ENCODE measurements at places on chromosomes 12 and 14.

GRCh38 chr12:24496755-24497154 is 452.1 kb downstream of the BCAT1 start:
- DNase-seq, result no peak

- DNase-seq, result no peak
Observed at GRCh38 chr12:131482199-131482598, 228.7 kb upstream of the SFSWAP start.

GRCh38 chr12:32390572-32391219 is 8.7 kb upstream of the FGD4 start:
- peak; percentile 55 for DNase-seq

- DNase-seq, result no peak
Observed at GRCh38 chr14:68775614-68776126, 17.2 kb downstream of the ZFP36L1 start.

DNA sequence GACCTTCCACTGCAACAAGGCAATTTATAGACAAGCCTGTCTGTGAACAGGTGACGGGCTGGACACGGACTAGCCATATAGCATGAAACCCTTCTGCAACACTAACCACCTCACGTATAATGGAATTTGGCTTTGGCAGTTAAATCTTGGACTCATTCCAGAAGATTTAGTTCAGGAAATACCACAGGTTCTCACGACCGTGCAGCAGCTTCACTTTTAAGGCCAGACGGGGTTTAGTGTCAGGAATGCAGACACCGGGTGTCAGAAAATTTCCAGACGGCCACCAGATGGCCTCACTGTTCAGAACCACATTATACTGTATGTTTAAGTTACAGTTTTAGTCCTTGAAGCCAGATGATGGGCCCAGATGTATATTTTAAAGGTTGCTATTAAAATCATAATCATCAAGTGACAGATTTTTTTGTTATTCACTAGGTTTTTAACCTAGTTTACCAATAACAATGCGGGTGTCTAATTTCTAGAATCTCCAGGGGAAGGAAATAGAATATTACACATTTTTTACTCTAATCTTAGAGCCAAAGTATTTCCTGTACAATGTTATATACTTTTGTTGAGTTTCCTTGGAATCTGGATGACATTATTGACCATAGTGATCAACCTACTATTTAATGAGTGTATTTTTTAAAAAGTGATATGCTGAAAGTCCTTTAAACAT is 90.5 kb upstream of the TMPO start:
- DNase-seq, result peak; percentile 80

DNA sequence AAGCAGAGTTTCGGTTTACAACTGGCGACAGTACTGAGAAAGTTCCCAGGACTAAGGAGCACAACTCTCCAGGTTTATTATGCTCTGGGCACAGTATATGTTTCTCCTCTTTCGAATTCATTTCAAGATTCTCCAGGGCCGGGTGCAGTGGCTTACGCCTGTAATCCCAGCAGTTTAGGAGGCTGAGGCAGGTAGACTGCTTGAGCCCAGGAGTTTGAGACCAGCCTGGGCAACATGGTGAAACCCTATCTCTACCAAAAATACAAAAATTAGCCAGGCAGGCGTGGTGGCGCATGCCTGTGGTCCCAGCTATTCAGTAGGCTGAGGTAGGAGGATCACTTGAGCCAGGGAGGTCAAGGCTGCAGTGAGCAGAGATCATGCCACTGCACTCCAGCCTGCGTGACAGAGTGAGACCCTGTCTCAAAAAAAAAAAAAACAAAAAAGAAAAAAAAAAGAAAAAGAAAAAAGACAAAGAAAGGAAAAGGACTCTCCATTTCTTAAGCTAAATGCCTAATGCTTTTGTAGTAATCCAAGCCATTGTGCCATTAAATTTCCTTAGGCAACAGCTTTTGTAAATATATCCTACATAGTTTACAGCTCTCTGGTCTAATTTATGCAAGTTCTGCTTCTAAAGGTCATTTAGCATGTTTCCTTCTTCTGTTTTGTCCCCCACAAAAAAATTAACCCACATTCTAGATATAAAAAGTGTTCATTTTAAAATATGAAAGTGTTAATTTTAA is 34.8 kb downstream of the ATL1 start:
- no peak for DNase-seq

- DNase-seq, result no peak
Observed at GRCh38 chr12:10207136-10207535, 5.5 kb upstream of the GABARAPL1 start.

- no peak for DNase-seq
Observed at GRCh38 chr14:86858591-86858990, 1134.4 kb downstream of the GALC start.

Measured in Peyer's patch (tissue), 4 donors.